Activated CD8-positive, alpha-beta memory T cell treated with anti-CD3 and anti-CD28 coated beads for 48 hours (primary cell): ENCODE measurements at places on chromosomes 5 and 9.

GRCh38 chr5:106759581-106759980 is 911.2 kb downstream of the EFNA5 start:
- DNase-seq = no peak

DNA sequence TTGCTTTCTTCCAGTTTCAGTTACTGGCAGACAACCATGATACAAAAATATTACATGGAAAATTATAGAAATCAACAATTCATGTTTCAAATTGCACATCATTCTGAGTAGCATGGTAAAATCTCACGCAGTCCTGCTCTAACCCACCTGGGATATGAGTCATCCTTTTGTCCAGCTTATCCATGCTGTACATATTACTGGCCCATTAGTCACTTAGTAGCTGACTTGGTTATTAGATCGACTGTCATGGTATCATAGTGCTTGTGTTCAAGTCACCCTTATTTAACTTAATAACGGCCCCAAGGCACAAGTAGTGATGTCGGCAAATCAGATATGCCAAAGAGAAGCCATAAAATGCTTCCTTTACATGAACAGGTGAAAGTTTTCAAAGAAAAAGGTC is 41.2 kb downstream of the NADK2 start:
- no peak for DNase-seq

DNA sequence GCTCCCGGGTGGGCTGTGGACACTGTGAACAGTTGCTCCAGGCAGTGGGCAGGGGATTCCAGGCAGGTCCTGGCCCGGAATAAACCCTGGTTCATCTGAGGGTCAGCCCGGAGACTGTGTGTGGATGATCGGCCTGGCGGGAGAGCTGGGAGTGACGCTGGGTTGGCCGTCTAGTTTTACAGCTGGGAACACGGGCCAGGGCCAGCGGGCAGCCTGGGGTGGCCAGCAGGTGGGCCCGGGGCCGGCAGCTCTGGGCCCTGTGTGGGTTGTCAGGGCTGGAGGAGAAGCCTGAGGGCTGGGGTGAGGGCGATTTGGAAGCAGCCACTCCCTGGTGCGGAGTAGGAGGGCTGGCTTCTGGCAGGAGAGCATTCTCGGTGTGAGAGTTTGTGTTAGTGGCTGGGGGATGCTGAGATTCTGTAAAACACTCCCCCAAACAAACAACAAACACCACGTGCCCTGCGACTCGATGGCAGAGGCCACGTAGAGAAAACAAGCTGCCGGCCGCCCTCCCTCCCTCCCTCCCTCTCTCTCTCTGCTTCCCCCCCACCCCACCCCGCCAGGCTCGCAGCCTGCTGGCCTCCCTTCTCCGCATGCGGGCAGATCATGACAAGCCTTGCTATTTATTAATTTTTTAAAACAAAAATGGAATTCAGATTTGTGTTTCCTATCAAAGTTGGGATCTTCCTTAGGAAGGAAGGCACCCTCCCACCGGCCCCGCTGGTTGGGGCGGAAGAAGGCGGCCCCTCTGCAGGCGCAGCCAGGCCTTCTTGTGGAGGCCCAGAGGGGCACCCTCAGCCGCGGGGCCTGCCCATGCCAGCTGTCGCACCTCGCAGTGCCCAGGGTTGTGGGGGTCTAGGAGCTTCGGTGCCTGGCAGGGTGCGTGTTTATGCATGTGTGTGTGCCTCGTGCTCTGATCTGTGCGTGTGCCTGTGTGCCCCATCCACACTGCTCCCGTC is 49.5 kb downstream of the RXRA start:
- DNase-seq = no peak

GRCh38 chr5:172402531-172403188 is 51.7 kb downstream of the SH3PXD2B start:
- DNase-seq = no peak

DNA sequence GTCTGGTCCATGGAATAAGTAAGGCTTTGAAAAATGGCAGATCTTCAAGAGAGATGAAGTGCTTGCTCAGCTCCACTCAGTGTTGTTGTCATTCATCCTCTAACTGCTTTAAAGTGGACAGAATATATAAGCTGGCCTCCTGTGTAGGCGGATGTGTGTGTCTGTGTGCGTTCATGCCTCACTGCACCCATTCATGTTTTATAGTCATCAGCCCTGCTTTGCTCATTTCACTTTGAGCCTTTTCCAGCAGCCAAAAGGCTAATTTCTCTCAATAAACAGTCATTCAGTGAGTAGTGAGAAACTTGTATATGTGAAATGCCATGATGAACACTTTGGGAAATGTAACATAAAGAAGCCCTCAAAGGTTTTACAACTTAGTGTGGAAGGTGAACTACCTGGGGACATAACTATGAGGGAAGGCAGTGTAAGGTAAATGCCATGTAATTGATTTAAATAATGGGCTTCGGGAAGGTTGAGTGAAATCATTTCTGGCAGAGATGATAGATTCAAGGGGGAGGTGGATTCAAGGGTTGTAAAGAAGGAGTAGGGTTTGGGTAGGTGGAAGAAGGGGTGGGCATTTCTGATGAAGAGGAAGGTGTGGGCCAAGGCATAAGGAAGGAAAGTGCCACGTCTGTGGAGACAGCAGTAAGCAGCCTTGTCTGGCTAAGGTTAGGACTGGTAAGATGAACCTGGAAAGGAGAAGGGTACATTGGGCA is 15.7 kb downstream of the TTC23L start:
- no peak for DNase-seq

DNA sequence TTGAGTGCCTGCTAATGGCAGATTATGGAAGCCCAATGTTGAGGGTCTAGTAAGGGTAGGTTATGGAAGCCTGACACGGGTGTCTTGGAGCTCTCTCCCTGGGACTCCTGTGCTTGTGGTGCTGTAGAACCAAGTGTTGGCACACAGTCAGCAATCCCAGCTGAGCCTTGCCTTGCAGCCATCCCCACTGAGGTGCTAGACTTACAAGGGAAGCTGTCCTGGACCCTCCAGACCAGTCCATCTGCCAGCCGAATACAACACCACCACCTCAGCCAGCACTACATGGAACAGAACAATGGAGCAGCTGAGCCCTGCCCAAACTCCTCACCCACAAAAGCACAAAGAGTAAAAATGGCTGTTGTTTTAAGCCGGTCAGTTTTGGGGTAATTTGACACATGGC is 90.5 kb upstream of the DNAH5 start:
- DNase-seq = no peak

GRCh38 chr5:122263352-122264030 is 48.5 kb upstream of the SNCAIP start:
- no peak for DNase-seq

- no peak for DNase-seq
Observed at GRCh38 chr5:4947106-4947505, 193.0 kb upstream of the ADAMTS16 start.

GRCh38 chr5:160075073-160075472 is 44.2 kb downstream of the PWWP2A start:
- no peak for DNase-seq

GRCh38 chr5:142056816-142057696 is 44.2 kb upstream of the GNPDA1 start:
- no peak for DNase-seq

GRCh38 chr9:111840442-111840841 is 45.7 kb upstream of the SHOC1 start:
- DNase-seq = no peak

DNA sequence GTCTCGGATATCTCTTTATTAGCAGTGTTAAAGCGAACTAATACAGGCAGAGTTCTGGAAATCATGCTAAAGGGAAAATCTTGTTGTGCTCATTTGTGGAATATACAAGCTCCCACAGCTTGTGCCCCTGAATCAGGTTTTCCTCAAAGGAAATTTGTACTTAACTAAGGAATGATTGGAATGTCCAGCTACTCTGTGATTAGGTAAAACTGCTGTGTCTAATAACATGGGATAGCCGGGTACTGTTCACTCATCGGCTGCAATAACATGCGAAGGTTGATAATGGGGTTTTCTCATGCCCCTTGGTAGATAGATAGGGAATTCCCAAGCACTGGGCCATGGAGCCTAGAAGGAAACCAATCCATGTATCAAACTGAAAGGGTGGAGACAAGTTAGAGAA is 306.7 kb downstream of the NR2F1-AS1 start:
- no peak for DNase-seq

DNA sequence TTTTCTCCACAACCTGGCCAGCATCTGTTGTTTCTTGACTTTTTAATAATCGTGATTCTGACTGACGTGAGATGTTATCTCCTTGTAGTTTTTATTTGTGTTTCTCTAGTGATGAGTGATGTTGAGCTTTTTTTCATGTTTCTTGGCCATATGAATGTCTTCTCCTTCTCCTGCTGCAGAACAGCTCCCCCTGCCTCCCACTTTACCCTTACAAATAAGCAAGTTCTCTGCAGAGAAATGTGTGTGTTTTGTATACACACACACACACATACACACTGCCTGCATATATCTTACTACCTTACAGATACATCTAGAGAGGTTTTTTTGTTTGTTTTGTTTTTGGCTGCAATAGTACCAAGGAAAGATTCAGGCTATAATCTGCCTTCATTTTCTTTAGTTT is 88.7 kb upstream of the PHF24 start:
- no peak for DNase-seq

GRCh38 chr5:143741421-143741820 is 70.5 kb upstream of the HMHB1 start:
- DNase-seq = no peak

DNA sequence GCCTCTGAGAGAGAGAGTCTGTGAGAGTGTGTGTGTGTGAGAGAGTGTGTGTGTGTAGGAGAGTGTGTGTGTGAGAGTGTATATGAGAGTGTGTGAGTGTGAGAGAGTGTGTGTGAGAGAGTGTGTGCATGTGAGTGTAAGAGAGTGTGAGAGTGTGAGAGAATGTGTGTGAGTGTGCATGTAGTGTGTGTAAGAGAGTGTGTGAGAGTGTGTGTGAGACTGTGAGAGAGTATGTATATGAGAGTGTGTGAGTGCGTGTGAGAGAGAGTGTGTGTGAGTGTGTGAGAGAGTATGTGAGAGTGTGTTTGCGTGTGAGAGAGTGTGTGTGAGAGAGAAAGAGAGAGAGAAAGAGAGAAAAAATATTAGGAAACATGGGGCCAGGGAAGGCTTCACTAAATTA is 588.3 kb upstream of the SGCD start:
- DNase-seq = no peak

DNA sequence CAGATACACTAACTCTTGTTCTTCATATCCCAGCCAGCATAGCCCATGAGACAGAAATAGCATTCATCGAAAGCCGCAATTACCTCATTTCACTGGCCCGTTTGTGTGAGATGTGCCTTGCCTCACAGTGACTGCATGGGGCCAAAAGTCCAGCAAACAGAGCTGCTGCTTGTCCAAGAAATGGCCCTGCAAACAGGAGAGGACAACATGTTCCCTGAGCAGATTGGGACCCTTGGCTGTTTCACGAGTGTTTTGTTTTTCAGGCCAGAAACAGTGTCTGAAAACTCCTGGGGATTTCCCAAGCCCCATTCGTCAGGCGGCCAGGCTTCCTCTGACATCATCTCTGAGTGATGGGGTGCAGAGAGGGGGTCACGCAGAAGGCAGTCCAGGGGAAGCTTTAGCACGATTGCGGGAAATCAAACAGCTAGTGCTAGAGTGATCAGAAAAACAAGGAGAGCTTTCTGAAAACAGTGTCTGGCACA is 503.6 kb upstream of the PAPPA start:
- no peak for DNase-seq

- no peak for DNase-seq
Observed at GRCh38 chr5:168601972-168602371, 22.8 kb upstream of the PANK3 start.

DNA sequence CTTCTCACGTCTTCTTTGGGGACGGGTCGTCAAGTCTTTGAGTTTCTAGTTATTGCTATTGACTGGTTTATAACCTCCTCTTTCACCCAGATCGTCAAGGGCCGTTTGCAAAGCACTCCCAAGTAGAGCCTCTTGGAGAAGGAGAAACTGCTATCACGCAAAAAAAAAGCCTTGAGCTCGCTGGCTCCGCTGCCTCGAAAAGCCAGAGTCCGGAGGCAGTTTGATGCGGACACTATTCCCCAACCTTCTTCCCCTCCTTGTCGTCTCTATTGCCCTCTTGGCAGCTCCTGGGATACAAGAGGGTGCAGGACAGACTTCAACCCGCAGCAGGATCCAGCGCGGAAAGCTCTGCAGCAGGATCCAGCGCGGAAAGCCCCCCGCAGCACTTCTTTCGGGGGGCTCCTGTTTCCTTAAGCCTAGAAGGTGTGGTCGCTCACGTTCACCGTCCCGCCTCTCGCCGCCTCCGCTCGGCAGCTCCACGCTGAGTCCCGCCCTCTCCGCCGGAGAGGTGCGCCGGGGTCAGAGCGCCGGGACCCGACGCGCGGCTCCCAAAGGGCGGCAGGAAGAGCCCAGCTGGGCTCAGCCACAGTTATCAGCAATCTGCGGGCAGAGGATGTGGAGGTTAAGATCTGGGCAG is at the start of gene PCDHAC1:
TSS of gene PCDHAC1 (plus strand) at position 494 of the 637 bp plus-strand sequence. CDS start 594 bp downstream, outside the sequence.
- no peak for DNase-seq

DNA sequence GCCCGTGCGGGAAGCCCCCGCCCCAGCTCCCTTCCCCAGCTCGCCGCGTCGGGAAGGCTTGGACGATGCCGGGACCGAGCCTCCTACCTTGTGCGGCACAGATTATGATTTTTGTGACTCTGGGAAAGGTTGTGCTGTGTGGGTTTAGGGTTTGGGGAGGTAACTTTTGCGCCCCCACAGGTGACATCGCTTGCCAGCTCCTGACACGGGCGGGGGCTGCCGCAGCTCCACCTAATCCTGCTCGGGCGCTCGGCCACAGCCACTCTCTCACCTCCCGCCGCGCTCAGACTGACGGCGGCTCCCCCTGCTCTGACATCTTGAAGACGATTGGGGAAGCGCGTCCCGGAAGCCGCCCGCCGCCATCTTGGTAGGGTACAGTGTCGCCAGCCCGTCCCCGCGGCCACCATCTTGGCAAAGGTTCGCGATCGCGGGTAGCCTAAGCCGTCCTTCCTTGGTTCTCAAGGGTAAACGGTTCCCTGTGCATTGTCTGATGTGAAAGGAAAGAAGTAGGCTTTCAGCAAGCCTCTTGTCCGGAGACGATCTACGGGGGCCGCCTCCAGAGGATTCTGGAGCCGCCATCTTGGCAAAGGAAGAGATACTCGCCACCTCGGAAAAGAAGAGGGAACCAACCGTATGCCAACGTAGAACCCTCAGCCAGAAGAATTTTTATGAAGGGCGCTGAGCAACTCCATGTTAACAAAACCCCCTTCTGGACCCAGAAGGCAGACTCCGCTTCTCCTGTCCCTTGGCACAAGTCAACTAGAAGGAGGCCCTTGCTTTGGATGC is 1.8 kb upstream of the NR3C1 start:
- DNase-seq = peak; percentile 84

GRCh38 chr9:70594386-70594944 is 180.0 kb upstream of the KLF9 start:
- no peak for DNase-seq

- DNase-seq = no peak
Observed at GRCh38 chr9:134968011-134968822, 50.5 kb upstream of the FCN1 start.

DNA sequence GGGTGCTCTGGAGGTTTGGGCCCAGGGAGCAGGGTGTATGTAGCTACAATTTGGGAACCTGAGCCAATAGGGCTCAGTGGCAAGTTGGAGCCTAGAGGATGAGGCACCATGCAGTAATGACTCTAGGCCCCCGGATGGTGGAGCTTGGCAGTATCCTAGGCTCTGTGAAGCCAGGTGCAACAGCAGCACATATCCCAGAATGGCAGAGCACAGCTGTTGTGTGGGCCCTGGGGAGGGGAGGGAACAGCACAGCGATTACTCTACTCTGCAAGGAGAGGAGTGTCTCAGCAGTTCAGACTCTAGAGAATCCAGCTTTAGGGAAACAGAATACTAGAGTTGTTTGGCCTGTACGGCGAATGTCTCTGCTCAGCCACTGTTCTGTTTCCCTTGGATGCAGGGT is 56.1 kb downstream of the LRRTM2 start:
- DNase-seq = no peak

GRCh38 chr5:40518485-40518917 is 161.2 kb upstream of the PTGER4 start:
- no peak for DNase-seq

GRCh38 chr5:121053055-121053985 is 589.2 kb downstream of the PRR16 start:
- DNase-seq = no peak
